RPMI8226 (cell line): ENCODE measurements at places on chromosomes 5 and 9.

- no peak for DNase-seq
Observed at GRCh38 chr5:151205411-151205810, 18.5 kb downstream of the CCDC69 start.

DNA sequence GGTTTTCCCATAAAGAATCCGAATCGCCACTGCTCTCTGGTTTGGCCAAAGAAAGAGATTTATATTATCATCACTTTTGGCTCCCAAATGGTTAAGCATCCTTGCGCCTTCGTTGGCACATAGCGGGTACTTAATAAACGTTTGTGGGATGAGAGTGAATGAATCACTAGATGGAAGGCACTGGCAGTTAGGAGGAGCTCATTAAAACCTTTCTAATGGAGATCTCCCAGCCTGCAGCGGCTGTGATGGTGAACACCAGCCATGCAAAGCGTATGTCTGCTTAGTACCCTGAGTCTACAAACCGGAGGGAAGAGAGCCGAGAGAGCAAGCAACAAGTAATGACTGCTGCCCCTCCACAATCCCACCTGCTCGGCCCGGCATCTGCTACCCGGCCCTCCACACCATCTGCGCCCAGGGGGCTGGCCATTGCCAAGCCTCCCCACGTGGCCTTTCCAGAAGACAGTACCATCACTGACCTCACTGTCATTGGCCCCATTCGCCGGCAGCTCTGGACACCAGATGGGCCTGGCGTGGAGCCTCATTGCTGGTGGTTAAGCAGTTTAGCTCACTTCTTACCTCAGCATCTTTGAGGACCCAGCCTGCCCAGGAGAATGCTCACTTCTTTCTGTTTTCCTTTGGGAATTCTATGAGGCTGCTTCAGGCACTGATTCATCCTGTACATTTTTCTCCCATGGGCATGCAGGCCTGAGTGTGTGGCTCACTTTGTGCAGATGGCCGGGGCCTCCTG, 39.3 kb upstream of the ANKRD33B start:
- DNase-seq = no peak

GRCh38 chr5:6376974-6377520, 1.3 kb downstream of the MED10 start:
- no peak for DNase-seq

- DNase-seq = no peak
Observed at GRCh38 chr5:157069949-157070348, 11.0 kb upstream of the HAVCR1 start.

GRCh38 chr5:169861934-169862333, 118.4 kb downstream of the INSYN2B start:
- no peak for DNase-seq

- DNase-seq = no peak
Observed at GRCh38 chr5:148343603-148344487, 8.5 kb downstream of the SPINK9 start.

DNA sequence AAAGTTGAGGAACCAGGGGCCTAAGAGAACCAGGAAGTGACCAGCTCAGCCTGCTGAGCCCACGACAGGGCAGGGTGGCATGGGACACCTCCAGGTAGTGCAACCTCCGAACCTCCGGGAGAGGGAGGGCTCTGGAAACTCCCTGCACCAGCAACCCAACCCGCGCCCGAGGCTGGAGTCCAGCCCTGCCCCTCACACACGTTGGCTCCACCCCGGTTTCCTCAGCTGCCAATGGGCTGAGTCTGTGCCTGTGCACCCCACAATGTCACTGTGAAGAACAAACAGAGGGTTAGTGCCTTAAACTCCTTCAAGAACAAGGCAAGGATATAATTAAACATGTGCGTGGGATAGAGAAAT, 17.0 kb upstream of the UNC5A start:
- peak; percentile 48 for DNase-seq

DNA sequence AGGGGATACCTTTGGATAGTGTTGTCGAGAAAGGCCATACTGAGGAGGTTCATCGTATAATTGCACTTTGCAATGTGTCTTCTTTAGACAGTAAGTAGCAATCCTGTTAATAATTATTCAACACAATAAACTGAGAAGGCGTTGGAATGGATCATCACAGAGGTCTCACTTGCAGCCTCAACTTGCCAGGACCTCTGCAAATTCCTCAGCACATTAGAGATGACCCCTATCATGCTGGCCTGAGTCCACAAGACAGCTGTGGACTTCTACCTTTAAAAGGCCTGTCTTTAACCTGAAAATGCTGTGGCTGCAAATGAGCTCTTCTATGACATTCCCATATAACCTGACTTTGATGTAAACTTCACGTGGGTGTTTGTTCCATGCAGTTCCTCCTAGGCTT, 14.1 kb downstream of the SH3TC2 start:
- no peak for DNase-seq

- DNase-seq = no peak
Observed at GRCh38 chr9:136623016-136623841, 39.5 kb upstream of the EGFL7 start.
